Activated T-cell treated with anti-CD3 and anti-CD28 coated beads for 24 hours (primary cell): ENCODE measurements at places on chromosomes 5 and 9.

DNA sequence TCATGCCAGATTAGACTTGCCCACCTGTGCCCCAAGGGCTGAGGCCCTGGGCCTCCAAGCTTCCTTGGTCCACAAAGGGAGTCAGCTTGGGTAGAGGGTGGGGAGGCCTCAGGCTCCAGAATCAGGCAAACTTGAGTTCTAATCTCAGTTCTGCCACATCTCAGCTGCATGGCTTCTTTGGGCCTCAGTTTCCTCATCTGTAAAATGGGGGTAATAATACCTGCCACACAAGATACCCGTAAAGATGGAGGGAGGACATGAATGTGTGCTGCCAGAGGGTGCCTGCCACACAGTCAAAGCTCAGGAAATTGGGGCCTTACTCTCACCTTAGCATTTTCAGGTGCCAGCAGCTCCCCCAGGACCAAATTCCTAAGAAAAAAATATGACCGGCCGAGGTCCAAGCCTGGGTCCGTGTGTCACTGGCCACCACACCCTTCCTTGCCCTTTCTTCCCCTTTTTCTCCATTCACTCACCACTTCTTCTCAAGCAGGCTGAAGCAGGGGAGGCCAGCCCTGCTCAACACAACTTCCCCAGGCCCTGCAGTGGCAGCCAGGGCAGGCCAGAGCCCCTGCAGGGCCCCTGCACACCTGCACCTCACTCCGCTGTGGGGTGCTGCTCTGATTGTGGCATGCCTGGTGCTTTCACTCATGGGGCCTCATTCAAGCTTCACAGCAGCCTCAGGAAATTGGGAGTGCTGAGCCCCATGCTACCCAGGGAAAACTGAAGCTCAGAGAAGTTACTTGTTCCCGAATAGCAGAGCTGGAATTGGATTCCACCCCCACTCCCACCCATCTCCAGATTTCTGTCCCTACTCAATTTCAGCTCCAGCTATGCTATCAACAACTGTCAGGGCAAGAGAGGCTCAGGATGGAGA lies 3.9 kb downstream of the RGS14 start:
- no peak for DNase-seq

DNA sequence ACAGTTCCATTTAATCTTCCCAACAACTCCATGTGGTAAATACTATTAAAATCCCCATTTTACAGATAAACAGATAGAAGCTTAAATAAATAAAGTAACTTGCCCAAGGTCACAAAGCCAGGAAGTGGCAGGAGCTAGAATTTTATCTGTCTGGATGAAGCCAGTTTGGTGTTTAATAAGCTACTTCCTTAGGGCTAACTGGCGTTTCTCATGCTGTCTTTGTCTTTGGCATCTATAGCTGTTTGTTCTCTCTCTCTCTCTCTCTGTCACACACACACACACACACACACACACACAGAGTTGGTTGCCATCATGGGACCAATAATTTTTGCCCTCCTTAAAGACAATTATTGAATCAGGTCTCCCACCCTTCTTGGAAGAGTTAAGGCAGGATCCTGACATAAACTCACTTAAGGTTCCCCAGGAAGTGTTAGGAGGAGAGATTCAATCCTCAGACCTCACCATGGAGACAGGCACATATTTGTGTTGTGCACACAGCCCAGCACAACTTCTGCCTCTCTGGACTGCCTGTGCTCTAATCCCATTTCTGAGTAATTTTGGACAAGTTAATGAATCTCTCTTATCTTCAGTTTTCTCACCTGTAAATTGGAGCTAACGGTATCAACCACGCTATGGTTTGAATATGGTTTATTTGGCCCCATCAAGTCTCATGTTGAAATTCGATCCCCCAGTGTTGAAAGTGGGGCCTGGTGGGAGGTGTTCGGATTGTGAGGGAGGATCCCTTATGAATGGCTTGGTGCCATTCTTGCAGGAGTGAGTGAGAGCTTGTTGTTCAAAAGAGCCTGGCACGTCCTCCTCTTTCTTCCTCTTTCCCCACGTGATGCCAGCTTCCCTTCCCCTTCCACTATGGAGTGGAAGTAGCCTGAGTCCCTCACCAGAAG lies 8.3 kb upstream of the ADRA1B start:
- no peak for DNase-seq

DNA sequence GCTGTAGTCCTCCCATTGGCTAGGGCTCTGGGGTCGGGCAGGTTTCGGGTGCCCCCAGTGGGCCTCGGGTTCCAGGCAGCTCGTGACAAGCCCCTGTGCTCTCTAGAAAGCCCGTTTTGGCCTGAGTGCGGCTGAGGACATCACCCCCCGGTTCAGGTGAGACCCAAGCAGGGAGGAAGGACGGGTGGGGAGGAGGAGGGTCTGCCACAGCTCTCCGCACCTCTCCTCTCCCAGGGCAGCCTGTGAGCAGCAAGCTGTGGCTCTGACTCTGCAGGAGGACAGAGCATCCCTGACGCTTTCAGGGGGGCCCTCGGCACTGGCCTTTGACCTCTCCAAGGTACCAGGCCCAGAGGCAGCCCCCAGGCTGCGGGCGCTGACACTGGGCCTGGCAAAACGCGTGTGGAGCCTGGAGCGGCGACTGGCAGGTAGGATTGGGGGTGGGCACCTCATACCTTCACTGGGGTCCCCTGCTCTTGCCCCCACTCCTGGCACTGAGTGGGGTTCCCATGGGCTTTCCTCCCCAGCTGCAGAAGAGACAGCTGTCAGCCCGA lies 672 bp downstream of the PAXX start:
- no peak for DNase-seq

- DNase-seq: peak; percentile 20
Measured at GRCh38 chr9:126516936-126517832, 96.5 kb upstream of the LMX1B start.

DNA sequence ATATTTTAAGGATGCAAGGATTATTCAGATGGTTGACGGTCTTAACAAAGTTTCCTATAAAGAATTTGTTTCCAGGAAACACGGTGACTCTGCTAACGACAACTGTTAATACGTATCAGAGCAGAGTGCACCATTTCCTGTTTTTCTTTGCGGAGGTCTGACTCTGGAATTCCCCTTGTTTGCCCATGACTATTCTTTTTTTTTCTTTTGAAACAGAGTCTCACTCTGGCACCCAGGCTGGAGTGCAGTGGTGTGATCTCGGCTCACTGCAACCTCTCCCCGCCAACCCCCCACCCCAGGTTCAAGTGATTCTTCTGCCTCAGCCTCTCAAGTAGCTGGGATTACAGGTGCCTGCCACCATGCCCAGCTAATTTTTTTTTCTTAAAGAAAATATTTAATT lies 115.9 kb downstream of the CDC42SE2 start:
- DNase-seq: peak; percentile 49

- no peak for DNase-seq
Measured at GRCh38 chr5:75277463-75277862, 40.8 kb upstream of the ANKRD31 start.

GRCh38 chr5:90530736-90531487 lies 1.5 kb upstream of the LYSMD3 start:
- DNase-seq: no peak

DNA sequence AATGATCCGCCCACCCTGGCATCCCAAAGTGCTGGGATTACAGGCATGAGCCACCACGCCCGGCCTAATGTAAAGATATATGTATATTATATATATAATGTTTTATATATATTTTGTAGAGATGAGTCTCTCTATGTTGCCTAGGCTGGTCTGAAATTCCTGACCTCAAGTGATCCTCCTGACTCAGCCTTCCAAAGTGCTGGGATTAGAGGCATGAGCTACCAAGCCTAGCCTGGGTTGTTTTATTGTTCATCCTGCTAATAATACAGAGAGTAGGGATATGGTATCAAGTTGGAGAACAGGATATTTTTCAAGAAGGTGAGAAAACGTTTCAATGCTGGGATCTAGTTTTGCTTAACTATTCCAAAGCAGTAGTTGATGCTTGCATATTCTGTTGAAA lies 2.9 kb downstream of the SEC24A start:
- DNase-seq: no peak

- no peak for DNase-seq
Measured at GRCh38 chr5:78377056-78377717, 16.8 kb downstream of the SCAMP1 start.

DNA sequence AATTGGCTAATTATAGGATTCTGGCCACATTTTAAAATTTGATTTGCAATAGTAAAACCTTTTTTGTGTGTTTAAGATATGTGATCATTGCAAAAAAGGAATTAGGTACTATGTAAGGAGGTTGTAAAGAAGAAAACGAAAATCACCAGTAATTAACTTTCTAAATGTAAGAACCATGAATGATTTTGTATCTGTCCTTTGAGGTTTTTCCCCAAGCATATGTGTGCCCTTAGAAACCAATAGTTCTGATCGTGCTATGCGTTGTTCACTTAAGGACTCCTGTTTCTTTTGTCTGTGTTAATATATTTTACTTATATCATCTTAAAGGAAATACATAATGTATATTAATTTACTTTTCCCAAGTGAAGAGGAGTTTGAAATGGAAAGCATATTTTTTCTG lies 410.2 kb downstream of the PSAT1 start:
- no peak for DNase-seq

GRCh38 chr9:343773-344172 lies 129.1 kb downstream of the DOCK8 start:
- no peak for DNase-seq

DNA sequence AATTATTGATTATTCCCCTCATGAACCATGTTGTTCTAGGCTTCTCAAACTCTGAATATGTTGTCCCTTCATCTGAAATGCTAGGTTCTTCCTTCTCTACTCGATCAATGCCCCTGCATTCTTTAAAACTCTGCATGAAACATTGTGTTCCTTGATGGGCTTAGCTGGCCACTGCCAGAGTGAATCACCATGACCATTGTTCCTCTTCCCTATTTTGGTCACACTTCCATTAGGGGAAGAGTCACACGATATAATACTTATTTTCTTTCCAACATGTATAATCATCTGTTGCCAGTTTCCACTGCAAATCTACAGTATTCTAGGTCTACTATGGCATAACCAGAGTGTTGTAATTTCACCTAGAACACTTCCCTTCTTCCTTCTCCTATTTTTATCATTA lies 247.9 kb downstream of the TRPM3 start:
- DNase-seq: no peak

DNA sequence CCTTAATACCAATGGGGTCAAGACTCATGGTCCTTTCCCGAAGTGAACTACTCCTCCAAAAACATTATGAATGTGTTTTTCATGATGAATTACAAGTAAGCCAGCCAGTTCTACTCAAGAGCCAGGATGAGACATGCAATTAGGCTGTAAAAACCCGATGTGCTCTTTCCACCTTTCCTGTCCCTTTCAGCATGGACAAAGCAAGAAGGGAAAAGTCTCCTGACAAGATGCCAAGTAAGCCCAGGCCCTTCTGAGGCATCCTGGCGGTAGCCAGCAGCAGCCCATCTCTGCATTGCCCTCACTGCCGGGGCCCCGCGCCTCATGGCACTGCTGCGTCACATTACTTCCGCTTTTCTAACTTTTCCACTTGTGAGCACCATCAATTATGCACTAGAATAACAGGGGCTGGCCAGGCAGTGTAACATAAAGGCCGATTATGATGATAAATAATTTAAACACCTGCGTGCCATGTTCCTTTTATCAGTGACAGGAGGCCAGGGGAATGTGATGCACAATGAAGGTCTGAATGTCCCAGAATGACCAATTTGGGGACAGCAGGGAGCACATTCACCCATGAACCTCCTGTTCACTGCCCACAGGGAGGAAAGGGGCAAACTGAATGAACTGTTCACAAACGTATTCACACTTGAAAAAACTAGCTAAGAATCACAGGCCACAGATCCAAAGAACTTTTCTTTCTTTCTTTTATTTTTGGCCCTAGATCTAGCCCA lies 37.4 kb downstream of the EFNA5 start:
- DNase-seq: no peak

GRCh38 chr9:107118863-107119624 lies 164.0 kb upstream of the RAD23B start:
- DNase-seq: no peak

DNA sequence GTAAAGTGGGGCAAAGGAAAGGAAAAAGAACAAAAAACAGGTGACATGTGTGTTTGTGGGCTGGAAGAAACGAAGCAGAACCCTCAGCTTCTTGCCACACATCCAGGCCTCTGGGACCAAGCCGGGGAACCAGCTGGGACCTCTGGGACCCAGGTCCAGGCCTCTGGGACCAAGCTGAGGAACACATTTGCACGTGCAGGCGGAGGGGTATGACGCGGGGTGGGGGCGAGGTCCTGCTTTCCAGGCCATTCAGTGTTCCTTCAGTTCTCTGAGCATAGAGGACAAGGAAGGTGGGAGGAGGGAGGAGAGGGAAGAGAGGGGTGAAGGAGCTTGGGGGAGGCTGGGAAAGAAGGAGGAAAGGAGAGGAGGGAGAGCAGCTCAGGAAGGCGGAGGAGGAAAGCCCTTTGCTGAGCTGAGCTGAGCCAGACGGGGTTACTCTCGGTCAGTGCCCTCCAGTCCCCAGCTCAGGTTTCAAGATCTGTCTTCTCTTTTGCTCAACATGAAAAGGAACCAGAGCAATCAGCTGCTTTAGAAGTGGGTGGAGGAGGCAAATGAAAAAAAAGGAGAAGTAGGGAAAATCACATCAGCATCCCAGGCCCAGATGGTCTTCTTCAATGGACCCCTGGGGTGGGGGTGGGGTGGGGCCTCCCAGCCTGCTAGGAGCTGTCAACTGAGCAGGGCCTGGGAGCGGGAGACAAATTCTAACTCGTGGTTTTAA lies 59.1 kb downstream of the ABCA1 start:
- no peak for DNase-seq

DNA sequence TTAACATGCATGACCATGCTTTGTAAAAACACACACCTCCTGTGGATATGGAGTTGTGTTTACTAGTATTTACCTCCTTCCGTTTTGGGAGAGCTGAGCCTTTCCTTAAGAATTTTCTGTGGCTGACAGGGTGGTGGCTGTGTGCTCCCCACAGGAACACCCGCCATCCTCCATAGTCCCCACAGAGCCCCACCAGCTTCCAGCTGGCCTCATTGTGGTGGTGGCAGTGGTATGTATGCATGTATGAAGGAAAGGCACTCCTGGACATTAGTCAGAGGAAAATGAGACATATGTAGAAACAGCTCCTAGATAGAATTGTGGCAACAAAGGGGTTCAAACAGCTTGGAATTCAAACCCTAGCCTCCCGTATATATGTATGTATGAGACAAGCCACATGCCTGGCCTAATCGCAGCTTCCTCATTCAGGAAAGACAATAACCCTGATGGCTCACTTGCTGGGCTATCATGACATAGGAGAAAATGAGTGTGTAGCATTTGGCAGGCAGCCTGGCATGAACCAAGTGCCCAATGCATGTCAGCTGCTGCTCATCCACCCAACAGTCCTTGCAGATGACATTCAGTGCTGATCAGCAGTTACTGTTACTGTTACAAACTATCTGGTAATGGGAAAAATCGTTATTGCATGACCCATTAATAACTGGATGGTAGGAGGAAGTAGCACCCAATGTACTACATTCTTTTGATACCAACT lies 459.7 kb downstream of the EBF1 start:
- no peak for DNase-seq

DNA sequence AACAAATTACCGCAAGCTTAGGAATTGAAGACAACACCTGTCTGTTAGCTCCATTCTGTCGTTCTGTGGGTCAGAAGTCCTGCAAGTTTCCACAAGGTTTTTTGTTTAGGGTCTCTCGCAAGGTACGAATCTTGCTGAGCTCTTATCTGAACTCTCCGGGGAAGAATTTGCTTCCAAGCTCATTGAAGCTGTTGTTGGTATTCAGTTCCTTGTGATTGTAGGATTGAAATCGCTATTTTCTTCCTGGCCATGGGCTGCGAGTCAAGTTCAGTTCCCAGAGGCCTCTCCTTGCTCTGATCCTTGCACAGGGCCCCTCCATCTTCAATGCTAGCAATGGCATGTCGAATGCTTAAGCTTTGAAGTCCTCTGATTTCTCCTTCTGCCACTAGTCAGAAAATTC lies 53.5 kb upstream of the CNTLN start:
- DNase-seq: no peak
